EL (cell line): ENCODE measurements at places on chromosomes 4 and X.
A peak's percentile ranks its signal among the peaks of the same experiment; 100 is the strongest.

DNA sequence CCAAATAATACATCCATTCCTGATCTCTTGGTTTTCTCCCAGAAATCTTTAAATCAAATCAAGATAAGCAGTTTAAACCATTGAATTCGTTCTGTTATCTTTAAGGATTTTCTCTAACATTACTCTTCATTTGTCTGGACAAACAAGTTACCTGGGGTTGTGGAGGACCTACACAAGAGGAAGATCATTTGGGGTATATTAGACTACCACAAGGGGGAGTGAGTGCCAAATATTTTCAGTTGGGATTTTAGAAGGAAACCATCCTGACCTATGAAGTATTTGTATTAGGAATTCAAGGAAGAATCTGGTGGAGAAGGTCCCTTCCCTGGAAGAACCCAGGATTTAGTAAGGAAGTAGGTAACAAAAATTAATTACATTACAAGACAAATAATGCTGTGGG is 12.0 kb upstream of the DCHS2 start:
- DNase-seq, result peak; percentile 11

GRCh38 chrX:128425546-128425945 is 373.3 kb upstream of the ACTRT1 start:
- no peak for DNase-seq

- DNase-seq, result no peak
These were observed 128.7 kb upstream of the GALNT7 start for GRCh38 chr4:173039617-173040577.

DNA sequence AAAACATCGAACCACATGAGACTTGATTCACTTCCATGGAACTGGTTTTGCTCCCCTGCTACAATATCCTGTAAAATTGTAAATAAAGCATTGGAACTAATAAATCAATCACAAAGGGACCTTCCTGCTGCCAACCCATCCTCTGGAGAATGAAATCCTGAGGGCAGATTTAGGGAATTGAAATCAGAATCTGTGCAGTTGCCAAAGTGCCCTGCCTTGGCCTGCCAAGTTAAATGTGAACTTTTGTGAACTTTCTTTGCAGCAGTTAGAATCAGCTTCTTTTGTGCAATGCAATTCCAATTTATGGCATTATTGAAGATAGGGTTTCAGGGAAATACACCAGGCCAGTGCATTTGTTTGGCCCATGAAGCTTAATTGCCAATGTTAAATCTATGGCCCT is 263.1 kb downstream of the PTTG2 start:
- DNase-seq, result no peak

- no peak for DNase-seq
These were observed 88.7 kb downstream of the ATP11C start for GRCh38 chrX:139844163-139844562.

DNA sequence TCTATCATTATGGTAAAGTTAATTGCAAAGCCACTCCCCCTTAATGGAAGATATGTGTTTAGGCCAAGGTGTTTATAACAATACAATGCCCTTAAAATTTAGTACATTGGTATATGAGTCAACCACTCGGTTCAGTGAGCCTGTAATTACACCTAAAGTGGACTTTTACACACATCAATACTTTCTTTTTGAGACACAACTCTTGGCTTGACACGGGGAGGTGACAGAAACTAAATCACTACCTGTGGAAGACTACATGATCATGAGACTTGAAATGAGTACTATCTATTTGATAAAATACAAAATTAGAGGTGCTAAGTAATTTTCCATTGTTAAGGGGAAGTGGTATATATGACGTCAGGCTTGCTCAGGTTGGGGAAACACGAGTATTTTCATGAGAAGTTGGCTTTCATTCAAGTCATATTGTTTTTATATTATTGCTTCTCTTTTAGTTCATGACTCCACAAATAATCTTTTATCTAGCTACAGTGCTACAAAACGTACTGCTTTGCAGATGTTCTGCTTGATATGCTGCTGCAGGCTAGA is 918.3 kb downstream of the ARAP2 start:
- DNase-seq, result no peak

- DNase-seq, result peak; percentile 68
These were observed 389.7 kb upstream of the NR3C2 start for GRCh38 chr4:148831945-148832344.

DNA sequence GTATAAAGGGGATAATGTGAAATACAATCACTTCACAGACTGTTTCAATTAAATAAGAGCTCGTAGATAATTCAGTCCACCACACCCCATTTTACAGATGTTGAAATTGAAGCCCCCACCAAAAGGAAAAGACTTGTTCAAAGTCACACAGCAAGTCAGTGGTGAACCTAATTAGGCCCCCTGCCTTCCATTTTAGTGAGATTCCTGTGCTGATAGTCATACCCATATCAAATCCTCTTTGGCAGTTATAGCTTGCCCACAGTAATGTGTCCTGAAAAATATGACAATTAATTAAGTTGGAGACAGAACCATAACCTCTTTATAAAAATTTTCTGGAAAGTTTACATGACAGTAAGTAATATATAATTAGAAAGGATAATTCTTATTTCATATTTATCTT is 58.0 kb downstream of the AR start:
- DNase-seq, result peak; percentile 42

GRCh38 chr4:98283219-98284189 is 22.3 kb downstream of the RAP1GDS1 start:
- peak; percentile 18 for DNase-seq

DNA sequence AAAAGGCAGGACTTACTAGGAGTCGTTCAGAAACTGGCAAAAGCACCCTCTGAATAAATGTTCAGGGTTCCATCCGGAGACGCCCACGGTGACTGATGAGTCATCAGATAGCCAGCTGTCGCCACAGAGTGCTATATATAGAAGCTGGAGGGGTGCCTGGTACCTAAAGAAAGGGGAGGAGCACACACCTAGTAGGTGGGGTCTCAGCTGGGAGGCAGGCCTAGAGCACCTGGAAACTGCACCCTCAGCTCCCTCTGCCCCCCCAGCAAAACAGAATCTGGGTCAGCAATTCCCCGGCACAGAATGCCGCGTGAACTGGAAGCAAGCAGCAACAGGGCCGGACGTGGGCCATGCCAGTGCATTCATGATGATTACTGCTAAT is 242.0 kb downstream of the BCOR start:
- peak; percentile 49 for DNase-seq

- no peak for DNase-seq
These were observed 86.5 kb upstream of the ZIC3 start for GRCh38 chrX:137479386-137479785.

GRCh38 chrX:10090319-10090718 is 66.5 kb upstream of the CLCN4 start:
- no peak for DNase-seq

GRCh38 chr4:8167815-8168214 is 9.2 kb upstream of the ABLIM2 start:
- DNase-seq, result no peak
